AG08396 (cell line): ENCODE measurements at places on chromosomes 11 and 22.

- DNase-seq, result no peak
These were observed 9.1 kb downstream of the MICAL2 start for GRCh38 chr11:12119502-12119901.

DNA sequence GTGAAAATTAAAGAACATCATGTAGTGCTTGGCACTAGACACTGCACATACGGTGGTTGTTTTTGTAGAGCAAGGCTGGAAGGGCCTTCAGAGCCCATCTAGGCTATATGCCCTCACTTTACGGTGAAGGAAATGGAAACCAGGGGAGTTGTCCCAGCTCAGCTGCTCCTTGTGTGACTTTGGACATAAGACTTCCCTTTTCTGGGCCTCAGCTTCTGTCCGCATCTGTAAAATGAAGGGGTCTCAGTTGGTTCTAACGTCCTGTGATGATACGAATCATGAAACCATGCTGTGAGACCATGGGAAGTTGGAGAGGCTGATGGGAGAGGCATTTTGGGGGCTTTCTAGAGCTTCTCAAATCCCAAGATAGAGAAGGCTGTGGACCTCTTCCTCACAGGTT, 4.7 kb downstream of the KCNE3 start:
- no peak for DNase-seq

- no peak for DNase-seq
These were observed 30.7 kb downstream of the PARVG start for GRCh38 chr22:44211256-44211945.

GRCh38 chr11:96095884-96096303, 172.0 kb upstream of the MTMR2 start:
- DNase-seq, result no peak

- DNase-seq, result no peak
These were observed 57.8 kb downstream of the BRD1 start for GRCh38 chr22:49769691-49770546.
